Lower lobe of right lung (tissue), 2 donors: ENCODE measurements at places on chromosomes 4 and X. TPM values are rescaled to one million over a fixed set of nuclear protein-coding genes. Genes with fewer than 3 reads are reported as not detected.

DNA sequence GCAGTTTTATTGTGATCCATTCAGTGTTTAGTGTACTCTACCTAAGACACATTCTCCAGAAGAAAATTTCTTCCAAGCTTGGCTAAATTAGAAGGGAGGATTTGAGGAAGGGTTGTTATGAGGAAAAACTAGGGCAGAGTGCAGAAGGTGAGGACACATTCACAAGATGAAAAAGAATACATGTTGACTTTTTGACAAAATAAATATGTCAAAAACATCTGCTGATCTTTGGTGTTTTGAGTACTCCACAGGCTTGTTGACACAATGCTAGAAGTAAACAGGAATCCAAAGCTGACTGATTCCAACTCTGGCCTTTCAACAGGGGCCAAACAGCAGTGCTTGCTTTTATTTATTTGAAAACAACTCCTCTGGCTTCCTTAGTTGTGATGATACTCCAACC is 125.8 kb upstream of the SLC7A11 start:
- no peak for DNase-seq

DNA sequence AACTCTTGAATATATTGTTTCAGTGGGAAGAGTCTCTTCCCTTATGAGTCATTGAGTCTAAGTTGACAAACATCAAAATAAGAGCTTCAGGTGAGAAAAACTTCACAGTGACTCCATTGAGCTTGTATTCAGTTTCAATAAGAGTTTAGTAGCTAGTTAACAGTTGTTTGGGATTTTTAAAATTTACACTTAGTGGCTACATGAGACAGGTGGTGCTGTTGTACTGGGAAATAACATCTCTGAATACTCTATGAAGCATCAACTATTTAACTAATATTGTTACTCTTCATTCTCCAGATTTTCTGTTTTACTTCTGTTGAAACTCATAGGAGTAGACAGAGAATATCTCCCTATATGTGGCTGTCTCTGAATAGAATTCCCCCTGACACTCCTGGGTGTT is 1609.1 kb downstream of the C4orf33 start:
- DNase-seq = no peak

- DNase-seq = no peak
These were observed 38.7 kb upstream of the LPAR4 start for GRCh38 chrX:78708816-78709215.

DNA sequence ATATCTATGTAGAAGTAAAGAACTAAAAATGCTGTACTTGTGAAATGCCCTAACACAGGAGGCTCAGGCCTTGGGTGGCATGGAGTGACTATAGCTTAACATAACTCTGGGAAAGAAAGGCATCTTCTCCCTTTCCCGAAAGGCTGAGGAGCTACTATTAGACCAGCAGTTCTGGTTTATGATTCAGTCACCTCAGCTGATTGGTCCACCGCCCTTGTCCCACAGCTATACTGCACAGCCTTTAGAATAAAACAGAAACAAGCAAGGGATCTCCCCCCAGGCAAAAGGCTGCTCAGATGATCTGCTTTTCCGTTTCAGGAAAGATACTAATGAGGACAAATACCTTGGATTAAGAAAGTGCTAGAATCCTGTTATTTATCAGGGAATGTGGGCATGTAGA is 171.3 kb downstream of the SNCA start:
- DNase-seq = no peak

TRPC5OS gene
- not detected for total RNA-seq

DNA sequence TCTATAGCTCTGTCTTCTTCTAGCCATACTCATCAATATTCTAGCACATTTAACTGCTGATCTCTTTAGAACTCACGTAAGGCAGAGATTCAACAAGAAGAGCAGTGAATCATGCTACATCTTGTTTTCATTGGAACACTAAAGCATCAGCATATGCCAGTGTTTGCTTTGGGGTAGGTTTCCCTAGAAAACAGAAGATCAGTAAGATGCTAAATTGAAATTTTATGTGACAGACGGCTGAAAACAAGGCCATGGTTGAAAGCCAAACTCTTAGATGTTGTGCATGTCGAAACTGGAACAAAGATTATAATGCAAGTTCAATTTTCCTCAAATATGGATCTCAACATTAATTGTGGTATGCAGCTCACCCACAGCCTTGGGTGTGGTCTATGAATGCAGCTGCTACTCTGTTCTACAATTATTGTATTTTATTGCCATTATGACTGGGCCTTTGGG is 107.6 kb downstream of the PDLIM5 start:
- DNase-seq = no peak

DNA sequence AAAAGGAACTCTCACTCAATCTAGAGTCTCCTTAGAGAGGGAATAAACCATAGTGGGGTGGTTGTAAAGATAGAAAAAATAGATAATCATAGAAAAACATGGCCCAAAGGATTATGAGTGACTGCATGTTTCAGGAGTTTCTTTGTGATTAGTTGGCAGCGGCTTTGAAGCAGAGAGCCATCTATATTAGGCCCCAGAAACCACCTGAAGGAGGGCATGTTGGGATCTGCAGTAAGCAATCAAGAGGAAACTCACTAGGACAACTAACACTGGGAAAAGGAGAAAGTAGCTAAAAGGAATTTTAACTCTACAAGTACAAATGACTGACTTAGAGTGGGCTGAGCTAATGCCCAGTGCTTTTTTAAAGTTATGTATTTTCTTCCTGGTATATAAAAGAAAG is 269.2 kb upstream of the NRK start:
- no peak for DNase-seq

- no peak for DNase-seq
These were observed 31.2 kb upstream of the MCF2 start for GRCh38 chrX:139739138-139739537.

FRMPD3 gene
- total RNA-seq = 0.24 TPM

TCEANC gene
- total RNA-seq = 8.4 TPM

ZCCHC18 gene
- 0.24 TPM for total RNA-seq

TMPRSS11B gene
- not detected for total RNA-seq

DNA sequence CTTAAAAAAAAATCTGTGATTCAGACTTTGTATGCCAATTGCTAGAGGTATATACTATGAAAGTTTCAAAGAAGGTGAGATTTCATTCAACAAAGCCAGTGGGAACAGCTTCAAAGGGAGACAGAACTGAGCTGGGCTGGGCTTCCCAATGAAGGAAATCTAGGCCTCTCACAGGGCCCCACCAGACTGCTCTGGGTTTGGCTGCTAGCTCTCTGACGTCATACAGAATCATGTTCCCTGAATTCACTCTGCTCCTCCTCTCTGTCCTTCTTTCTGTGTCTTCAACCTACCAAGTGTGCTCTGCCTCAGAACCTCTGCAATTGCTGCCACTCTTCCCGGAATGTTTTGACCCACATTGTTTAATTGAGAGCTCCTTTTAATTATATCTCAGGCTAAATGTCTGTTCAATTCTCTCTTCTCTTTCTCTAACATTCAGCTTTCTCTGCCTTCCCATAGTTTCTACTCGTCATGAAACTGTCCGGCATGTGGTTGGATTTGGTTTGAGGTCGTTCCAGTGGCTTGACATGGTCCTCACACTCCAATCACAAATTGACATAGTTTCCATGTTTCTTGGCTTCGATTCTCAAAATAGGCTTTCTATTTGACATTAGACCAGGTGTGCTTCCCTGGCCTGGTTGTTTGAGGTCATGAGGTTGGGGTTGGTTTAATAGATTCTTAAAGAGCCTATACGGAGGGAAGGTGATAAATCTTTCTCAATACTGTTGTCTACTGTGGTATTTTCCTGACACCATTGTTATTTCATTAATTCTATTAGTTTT is 282.1 kb upstream of the EMCN start:
- no peak for DNase-seq

EBP gene
- total RNA-seq = 74.0 TPM

DNA sequence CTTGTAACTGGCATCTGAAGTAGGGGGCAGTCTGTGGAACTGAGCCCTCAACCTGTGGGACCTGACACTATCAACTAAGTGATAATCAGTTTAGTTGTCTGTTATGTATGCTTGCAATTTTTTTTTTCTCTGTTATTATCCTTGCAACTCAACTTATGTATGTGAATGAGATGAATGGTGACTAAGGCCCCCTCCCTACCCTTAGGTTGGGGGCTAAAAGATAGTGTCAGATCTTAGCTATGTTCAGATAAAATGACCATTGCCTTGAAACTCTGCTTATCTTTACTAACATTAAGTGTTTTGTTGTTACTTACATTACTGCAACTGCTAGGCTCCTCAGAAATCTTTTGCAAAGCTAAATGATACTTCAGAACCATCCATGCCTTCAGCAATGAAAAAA is 31.5 kb downstream of the TMEM184C start:
- no peak for DNase-seq

DNA sequence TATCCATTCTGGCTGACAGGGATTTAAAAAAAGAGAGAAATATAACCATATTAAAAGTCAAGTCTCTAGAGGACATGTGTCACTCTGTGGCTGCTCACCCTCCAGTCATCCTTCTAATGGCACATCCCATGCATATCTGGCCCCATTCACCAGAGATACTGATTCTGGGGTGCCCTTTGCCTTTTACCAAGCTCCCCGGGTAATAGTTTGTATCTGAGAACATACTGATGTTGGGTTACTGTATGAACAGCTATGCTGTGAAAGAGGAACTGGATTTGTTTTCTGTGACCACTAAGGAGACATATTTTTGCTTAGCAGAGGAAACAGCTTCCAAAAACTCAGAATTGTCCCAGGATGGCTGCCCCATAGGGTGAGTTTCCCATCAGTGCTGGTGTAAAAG is 56.0 kb downstream of the SAT1 start:
- no peak for DNase-seq

PCDH10 gene
- 0.71 TPM for total RNA-seq

DNA sequence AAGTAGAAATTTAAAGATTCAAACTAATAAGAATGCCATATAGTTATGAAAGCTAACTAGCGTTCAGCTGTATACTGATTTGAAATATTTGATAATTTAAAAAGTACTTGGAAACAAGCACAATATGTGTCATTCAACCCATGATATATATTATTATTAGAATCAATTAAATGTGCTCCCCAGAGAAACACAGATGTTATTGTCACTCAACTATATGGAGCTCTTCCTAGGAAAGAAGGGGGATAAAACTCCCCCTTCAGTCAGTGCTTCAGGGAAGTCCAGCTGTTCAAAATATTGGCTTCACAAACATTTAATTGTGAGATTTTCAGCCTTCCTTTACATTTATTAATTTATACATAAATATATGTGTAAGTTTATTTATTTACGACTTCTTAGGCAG is 135.9 kb downstream of the SLC4A4 start:
- DNase-seq = no peak

PCDH11X gene
- 0.18 TPM for total RNA-seq

NHS gene
- 2.7 TPM for total RNA-seq
